WTC11 (cell line): ENCODE measurements at places on chromosomes 1 and 21. TPM values are rescaled to one million over a fixed set of nuclear protein-coding genes. Genes with fewer than 3 reads are reported as not detected.

Gene CADM3
- total RNA-seq: 5.1 to 5.5 TPM (median 5.3 TPM) in 3 replicates

Gene RXRG
- total RNA-seq: not detected in 3 replicates

Gene PLD5
- total RNA-seq: 3.4 to 6.4 TPM (median 4.7 TPM) in 3 replicates

Gene PAPPA2
- total RNA-seq: 0.27 to 0.74 TPM (median 0.60 TPM) in 3 replicates

Gene SYNJ1
- 4.2 to 6.3 TPM (median 6.1 TPM) in 3 replicates for total RNA-seq

Gene TMEM167B
- 15.6 to 18.7 TPM (median 16.0 TPM) in 3 replicates for total RNA-seq

- DNase-seq: no peak
Measured at GRCh38 chr1:42973286-42973685, 14.6 kb upstream of the SLC2A1 start.

DNA sequence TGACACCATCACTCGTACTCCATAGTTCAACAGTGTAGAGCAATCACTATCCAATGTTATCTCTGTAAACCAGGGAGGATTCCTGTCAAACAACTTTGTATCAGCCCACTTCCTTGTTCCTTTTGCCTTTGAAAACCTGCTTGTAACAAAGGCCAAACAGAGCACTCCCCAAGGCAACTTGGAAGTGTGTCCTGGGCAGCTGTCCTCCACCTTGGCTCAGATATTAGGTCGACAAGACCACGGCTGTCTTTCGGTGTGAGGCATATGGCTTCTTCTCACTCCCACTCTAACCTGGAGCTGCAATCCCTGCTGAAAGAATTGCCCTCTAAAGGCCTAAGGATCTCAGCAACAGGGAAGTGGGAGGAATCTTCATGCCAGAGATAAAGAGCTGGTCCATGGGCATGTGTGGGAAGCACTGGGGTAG is 66.7 kb downstream of the ITPKB start:
- DNase-seq: no peak

GRCh38 chr1:24725209-24725651 is 20.0 kb upstream of the CLIC4 start:
- DNase-seq: peak; percentile 44

GRCh38 chr21:18603980-18604379 is 200.4 kb upstream of the TMPRSS15 start:
- no peak for DNase-seq

DNA sequence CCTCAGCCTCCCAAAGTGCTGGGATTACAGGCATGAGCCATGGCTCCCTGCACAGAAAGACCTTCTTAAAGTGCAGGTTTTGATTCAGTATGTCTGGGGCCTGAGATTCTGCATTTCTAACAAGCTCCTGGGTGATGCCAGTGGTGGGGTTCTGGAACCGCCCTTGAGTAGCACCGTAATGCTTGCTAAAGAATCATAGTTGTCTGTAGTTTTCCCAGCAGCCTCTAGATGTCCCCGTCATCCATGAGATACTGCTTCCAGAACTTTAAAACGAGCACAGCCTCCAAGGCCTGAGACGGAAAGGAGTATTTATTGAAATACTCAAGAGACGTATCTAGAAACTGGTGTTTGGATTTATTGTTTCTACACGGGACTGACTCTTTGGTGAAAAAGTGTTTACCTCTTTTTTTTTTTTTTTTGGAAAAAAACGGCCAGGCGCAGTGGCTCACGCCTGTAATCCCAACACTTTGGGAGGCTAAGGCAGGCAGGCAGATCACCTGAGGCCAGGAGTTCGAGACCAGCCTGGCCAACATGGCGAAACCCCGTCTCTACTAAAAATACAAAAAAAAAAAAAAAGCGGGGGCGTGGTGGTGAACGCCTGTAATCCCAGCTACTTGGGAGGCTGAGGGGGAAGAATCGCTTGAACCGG is 2.6 kb upstream of the TOR3A start:
- peak; percentile 31 for DNase-seq

- no peak for DNase-seq
Measured at GRCh38 chr21:35616090-35616489, 444.2 kb downstream of the SETD4 start.

- DNase-seq: no peak
Measured at GRCh38 chr1:186564582-186564981, 103.7 kb upstream of the PDC start.

DNA sequence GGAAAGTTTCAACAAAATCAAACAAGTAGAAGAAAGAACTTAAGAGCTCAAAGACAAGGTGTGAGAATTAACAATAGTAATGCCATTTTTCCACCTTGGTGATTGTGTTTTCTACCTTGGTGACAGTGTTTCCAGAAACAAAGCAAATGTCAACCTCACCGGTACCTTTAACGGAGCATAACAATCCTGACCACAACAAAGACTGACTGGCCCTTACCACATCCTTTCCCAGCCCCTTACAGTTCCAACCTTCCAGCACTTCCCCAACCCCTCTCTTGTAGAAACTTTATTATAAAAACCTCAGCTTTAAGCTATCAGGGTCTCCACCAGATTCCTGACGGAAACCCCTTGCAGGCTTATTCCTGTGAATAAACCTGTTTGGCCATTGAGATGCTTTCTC is 16.7 kb downstream of the STYXL2 start:
- no peak for DNase-seq

DNA sequence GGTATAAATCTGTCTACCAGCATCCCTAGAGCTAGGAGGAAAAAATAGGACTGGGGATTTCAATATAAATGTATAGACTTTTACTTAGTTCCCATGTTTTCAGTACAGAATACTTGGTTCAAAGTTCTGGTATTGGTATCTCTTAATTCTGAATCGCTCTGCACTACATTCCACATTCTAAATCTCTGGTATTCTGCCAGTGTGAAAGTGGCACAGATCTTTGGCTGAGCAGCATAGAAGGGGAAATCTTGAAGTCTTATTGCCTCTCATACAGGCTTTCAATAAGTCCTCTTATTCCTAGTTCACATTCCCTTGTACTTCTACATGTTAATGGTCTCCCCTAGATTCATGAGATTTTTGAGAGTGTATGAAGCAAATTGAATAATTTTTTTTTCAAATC is 74.0 kb upstream of the HSPA13 start:
- DNase-seq: no peak

- no peak for DNase-seq
Measured at GRCh38 chr1:77556045-77556444, 126.4 kb downstream of the ZZZ3 start.

- DNase-seq: no peak
Measured at GRCh38 chr21:27572696-27573095, 605.8 kb upstream of the ADAMTS5 start.

- DNase-seq: no peak
Measured at GRCh38 chr1:13766592-13767564, 66.9 kb downstream of the PRDM2 start.

- DNase-seq: no peak
Measured at GRCh38 chr1:10910681-10911489, 101.6 kb upstream of the TARDBP start.

- no peak for DNase-seq
Measured at GRCh38 chr1:34792868-34793727, at the start of gene GJA4. GJA4 (plus strand) TSS chr1:34792999; CDS start chr1:34794214, 1,215 bp downstream.

DNA sequence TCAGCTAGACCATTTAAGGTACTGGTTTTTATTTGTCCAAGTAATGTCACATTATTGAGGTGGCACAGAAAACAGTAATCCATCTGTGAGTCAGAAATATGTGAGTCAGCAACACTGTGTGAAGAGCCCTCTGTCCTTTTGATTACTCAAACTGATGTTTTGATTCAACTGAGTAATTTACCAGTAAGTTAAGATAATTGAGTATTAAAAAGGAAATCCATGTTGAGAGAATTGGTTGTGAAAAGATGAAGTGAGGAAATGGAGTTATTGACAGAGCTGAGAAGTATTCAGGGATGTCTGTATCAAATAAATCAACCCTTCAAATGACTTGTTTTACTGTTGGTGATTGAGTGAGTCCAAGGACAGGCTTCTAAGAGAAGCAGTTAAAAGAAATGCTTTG is 302.7 kb upstream of the SGIP1 start:
- no peak for DNase-seq
